Activated CD8-positive, alpha-beta memory T cell treated with anti-CD3 and anti-CD28 coated beads for 48 hours (primary cell): ENCODE measurements at places on chromosomes 11 and 22.

DNA sequence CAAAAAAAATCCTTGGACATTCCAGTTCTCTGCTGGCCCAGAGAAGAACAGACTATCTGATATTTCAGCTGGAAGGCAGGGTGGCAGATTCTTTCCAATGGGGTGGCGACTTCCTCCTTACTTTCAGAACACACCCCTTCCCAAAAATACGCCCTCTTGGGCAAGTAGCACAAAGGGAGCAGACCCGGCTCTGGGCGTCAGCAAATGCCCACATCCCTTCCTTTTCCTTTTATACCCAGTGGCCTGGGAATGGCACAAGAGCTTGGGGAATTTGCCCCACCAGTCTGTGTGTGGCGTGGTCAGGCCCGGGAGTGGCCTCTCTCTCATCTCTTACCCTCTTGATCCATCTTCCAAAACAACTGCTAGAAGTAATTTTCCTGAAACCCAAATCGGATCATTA is 33.0 kb upstream of the NUP160 start:
- no peak for DNase-seq

GRCh38 chr22:37358917-37359316 is 68.4 kb downstream of the ELFN2 start:
- DNase-seq = no peak

DNA sequence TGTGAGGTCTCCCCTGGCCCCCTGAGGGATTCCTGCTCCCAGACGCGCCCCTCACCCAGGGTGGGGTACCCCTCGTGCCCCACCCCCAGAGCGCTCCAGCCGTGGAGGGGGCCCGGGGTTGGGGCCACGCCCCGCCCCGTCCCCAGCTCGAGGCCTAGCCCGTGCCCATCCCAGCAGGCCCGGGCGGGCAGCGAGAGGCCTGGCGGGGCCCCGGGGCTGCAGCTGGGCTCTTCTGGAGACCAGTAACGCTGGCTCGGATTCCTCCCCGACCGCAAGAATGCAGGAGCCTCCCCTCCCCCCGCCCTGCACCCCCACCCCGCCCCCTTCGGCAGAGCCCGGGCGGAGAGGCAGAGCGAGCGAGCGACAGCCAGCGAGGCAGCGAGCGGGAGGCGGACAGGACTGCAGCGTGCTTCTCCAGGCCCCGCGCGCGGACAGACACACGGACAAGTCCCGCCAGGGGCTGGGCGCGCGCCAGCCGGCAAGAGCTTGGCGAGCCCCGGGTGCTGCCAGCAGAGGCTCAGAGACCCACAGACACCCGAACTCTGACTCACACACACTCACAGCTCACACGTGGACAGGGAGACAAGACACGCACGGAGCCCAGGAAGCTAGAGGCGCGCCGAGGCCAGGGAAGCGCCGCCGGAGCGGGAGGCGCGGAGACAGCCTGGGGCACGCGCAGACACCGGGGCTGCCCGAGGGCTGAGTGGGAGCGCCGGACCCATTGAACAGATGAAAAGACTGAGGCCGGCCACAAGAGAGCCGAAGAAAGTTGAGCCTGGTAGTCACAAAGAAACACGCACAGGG is 15.2 kb downstream of the BCL9L start:
- DNase-seq = no peak

GRCh38 chr11:126061707-126062678 is 673 bp downstream of the CDON start:
- peak; percentile 19 for DNase-seq

- no peak for DNase-seq
These were observed 186.4 kb upstream of the PITPNB start for GRCh38 chr22:28105413-28105812.

GRCh38 chr22:49352361-49353169 is 475.1 kb downstream of the BRD1 start:
- no peak for DNase-seq

DNA sequence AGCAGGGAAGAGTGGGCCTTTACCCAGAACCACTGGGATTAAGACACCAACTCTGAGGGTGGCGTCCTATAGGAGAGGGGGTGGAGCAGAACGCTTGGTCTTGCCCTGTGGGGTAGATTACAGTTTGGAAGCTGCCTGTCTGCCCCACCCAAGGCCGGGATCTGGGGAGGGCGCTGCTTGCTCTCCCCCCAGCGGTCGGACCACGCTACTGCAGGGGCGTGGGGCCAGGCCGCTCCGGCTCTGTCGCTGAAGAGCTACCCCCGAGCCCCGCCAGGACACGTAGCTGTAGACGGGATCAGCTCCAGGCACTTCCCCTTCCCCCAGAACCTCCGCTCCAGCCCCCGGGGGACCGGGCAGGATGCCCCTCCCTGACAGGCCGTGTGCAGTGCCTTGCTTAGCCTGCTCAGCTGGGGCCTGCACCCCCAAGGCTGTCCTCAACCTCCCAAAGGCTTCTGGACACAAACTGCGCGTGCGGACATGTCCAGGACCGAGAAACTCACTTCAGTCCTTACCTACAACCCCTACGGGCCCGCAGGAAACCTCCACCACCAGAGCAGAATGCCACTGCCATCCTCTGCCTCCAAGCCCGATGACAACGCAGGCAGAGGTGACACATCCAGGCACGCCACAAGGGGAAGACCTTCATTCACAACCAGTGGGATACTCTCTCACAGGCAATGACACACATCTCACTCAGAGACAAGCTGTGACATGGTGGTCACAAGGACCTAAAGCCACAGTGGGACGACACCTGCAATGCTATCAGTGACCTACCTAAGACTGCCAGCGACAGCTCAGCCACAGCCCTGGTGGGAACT is 3.6 kb downstream of the AHNAK start:
- DNase-seq = no peak

DNA sequence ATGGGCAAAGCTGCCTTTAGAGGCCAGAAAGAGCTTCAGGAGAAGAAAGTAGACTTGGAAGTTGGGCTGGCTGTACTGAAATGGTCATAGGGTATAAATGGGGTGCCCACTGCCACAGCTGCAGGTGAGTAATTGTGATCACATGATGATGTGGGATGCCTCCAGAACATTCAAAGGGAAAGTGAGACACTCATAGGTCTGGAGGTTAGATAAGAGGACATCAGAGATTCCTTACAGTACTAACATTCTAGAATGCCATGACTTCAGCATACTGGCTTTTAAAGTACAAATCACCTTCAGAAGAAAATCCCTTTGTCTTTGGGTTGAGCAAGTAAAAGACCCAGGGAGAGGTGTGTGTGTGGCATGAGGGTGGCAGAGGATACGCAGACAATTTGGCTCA is 419.2 kb downstream of the TENM4 start:
- no peak for DNase-seq

GRCh38 chr22:50139843-50140415 is 30.6 kb upstream of the PANX2 start:
- no peak for DNase-seq

DNA sequence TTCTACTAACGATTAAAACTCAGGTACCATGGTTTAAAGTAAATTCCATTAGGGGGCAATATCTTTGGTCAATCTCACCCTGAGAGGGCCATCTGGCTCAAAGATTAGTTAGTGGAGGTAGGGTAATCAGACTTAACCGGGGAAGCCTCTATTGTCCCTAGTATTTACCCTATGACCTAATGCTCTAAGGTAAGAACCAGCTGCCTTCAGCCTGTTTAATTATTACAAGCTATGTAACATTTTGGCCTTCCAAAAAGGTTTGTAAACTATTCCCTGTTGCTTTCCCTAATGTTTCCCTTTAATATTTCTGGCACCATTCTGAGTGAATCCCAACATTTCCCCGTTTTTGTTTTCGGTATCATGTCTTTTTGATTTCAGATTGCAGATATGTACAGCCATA is 15.1 kb upstream of the GLYATL1 start:
- DNase-seq = no peak

DNA sequence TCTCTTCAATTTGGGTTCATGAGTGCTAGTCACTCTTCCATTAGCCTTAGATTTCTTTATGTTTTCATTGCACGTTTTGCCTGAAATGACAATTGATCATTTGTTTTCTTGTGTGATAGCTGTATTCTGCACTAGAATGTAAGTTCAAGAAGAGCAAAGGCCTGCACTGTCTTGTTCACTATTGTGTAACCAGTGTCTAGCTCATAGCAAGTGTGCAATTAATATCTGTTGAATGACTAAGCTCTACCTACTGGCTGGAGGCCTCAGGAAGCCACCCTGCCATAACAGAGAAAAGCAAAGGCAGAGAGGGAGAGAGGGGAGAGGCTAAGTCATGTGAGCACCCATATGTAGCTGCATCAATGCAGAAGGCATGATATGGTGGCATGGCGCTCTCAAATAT is 292.8 kb upstream of the SYN3 start:
- DNase-seq = no peak

DNA sequence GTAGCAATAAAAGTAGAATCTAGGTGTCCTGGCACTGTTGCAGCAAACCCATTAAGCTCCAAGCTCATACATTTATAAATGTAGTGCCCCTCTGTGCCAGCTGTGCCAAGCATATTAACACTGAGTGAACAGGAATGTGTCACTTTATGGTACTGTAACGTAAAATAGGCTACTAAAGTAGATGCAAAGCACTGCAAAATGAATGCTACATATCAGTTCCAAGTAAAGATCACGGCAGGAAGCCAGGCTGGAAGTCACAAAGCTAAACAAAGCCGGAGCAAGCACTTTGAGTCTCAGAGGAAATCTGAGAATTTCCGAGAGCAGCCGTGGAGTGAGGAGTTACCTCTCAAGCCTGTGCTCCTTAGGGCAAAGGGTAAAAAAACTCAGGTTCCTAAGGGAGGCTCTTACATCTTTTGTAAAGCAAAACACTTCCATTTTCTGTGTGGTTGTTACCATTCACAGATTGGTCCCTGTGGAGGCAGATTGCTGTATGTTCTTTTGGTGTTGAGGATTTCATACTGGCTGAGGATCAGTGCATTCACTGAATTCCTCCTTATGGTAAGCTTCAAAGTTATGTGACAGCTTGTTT is 85.7 kb downstream of the WNT11 start:
- DNase-seq = no peak

DNA sequence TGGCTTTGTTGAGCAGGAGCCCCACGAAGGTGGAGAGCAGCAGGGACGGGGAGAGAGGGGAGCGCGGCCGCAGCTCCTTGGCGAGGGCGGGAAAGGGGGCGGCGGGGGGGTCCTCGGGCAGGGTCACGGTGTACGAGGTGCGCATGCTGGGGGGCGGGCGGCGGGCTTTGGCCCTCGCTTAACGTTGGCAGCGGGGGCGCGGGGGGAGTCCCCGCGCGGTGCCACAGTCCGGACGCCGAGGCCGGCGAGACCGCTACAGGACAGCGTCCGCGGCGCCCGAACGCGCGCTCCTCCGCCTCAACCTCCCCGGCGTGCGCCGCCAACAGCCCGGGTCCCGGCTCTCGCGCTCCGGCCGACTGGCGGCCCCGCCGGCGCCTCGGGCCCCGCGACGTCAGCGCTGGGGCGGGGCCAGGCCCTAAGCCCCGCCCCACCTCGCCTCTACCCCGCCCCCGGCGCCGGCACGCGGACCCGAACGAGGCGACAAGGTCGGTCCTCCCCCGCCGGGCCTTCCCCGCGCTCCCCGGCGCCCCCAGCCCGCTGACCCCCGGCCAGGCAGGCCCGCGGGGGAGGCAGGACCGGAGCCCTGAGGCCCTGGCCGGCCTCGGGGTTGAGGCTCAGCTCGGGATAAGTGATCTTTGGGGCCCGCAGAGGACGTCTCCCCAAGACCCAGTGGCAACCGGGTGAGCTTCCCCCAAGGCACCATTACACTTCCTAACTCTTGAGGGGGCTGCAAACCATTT is 17.5 kb downstream of the USP2 start:
- DNase-seq = peak; percentile 22

- no peak for DNase-seq
These were observed 10.4 kb upstream of the HIKESHI start for GRCh38 chr11:86291466-86292262.

- DNase-seq = no peak
These were observed 540.3 kb downstream of the NTM start for GRCh38 chr11:131910523-131911387.

- no peak for DNase-seq
These were observed 14.5 kb downstream of the PAX6 start for GRCh38 chr11:31796499-31797189.

GRCh38 chr11:109784536-109784935 is 308.7 kb upstream of the ZC3H12C start:
- no peak for DNase-seq

- DNase-seq = peak; percentile 56
These were observed 26.3 kb downstream of the RGL4 start for GRCh38 chr22:23716811-23717801.

- DNase-seq = no peak
These were observed 3.5 kb downstream of the RRP8 start for GRCh38 chr11:6599881-6600390.

DNA sequence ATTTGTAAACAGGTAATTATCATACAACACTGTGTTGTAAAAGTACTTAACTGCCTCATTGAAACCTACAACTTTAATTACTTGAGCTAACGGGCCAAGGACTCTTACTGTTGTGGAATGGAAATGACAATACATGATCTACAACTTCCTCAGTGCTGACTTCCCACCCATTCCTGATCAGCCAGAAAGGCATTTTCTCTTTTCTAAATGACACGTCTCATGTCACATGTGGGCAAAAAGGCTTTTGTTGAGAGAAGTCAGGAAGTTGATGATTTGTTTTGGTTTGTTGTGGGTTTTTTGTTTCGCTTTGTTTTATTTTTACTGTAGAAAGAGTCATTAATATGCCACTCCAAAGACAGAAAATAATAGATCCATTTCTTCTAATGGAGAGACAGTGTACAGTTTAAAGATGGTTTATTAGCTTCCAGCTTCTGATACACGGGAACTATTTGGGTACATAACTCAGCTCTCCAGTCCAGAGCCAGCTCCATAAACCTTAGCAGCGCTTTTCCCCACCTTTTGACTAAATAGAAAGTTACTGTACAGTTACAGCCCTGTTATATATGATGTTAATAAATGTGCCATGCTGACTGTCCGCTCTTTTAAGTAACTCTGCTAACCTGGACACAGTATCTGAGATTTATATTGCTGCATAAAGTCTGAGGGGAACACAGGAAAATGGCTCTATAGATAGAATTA is 509.4 kb upstream of the API5 start:
- no peak for DNase-seq

DNA sequence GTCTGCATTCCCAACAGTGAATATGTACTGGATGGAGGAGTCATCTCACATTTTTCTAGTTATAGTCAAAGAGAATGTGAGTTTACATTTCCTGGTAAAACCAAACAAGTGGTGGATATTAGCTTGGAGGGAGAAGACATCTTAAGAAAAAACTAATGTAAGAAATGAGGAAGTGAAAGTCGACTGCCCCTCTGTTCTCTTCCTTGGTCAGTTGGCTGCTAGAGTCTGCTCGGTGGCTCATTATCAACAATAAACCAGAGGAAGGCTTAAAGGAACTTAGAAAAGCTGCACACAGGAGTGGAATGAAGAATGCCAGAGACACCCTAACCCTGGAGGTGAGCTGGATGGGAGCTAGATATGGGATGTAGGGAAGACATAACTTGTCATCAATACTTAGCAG is 5.8 kb downstream of the SLC22A9 start:
- no peak for DNase-seq

GRCh38 chr11:121497176-121497998 is 44.6 kb upstream of the SORL1-AS1 start:
- no peak for DNase-seq

- DNase-seq = no peak
These were observed 30.9 kb downstream of the ZBTB16 start for GRCh38 chr11:114090225-114090910.

GRCh38 chr11:86120807-86121206 is 51.9 kb upstream of the PICALM start:
- no peak for DNase-seq

- DNase-seq = no peak
These were observed at the start of gene MS4A6A for GRCh38 chr11:60182541-60183330. MS4A6A (minus strand) TSS chr11:60183083; CDS start chr11:60181727, 1,356 bp downstream.

- no peak for DNase-seq
These were observed 4.2 kb downstream of the RASD2 start for GRCh38 chr22:35544827-35545226.

- no peak for DNase-seq
These were observed 59.0 kb upstream of the CD82 start for GRCh38 chr11:44506375-44507016.
